Caco-2 (cell line): ENCODE measurements at places on chromosomes 11 and 22.

- DNase-seq: no peak
- H3K36me3 ChIP-seq: no peaks in the 10 kb centered on the region
- no peaks in the 10 kb centered on the region for H3K27me3 ChIP-seq
- no peak overlapping the region for H3K4me3 ChIP-seq
- H3K4me1 ChIP-seq: no peaks in the 10 kb centered on the region
- H3K27ac ChIP-seq: no peak overlapping the region
Observed at GRCh38 chr11:122241566-122241965, 125.6 kb upstream of the BLID start.

GRCh38 chr22:25027959-25028840, 75.7 kb downstream of the KIAA1671 start:
- H3K27ac ChIP-seq: peak overlapping the region; percentile 64
- peaks cover 1% of the 10 kb centered on the region; the same call in 1 of the 2 replicates for H3K36me3 ChIP-seq
- peak; percentile 33 for DNase-seq
- H3K4me1 ChIP-seq: peaks cover 22% of the 10 kb centered on the region
- H3K4me3 ChIP-seq: no peak overlapping the region

DNA sequence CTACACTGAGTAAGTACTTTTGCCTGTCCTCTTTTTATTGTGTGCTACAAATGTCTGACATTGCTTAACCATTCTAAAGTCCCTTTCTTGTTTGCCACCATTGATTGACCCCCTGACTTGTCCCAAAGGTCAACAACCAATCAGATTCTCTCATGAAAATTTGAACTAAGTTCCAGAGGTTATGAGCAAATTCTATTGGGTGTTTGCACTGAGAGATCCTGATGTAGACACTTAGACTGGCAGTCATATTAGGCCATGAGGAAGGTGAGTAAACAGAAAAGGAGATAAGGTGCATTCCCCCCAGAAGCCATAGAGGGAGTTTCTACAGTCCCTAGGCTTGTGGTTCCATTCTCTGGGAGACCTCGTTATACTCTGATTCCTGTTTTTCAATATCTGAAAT, 101.3 kb upstream of the E2F8 start:
- peak; percentile 49 for DNase-seq
- no peak overlapping the region for H3K4me3 ChIP-seq
- H3K36me3 ChIP-seq: no peaks in the 10 kb centered on the region
- H3K27me3 ChIP-seq: no peaks in the 10 kb centered on the region; the same call in 1 of the 2 replicates

DNA sequence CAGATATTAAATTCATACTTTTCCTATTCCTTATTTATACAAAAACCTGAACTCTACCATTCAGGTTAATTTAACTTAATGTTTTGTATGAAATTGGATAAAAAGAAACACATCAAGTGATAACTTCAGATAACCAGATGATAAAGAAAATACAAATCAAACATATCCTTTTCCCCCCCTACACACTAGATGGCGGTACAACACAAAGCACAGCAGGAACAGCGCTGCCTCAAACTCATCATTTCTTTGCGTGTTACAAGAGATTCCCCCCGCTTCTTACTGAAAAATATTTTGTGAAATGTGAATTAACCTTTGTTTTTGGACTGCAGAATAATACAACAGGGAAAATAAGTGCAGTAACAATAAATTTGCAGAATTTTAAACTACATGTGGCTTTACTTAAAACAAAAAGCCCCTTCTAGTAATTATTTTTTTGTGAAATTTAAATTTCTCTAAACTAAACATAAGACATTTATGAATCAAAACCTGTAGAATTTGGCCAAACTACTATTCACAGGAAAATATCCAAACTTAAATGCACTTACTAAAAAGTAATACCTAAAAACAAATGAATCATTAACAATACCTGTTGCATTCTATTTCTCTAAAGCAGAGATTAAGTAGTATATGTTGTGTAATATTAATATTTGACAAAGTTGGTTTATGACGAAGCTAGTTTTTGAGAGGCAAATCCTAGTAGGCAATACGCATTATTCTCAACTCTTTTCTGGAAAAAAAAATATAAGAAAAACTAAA, 74.4 kb downstream of the ARHGAP32 start:
- H3K36me3 ChIP-seq: no peaks in the 10 kb centered on the region
- H3K4me1 ChIP-seq: peaks cover 33% of the 10 kb centered on the region
- H3K27me3 ChIP-seq: no peaks in the 10 kb centered on the region
- no peak overlapping the region for H3K4me3 ChIP-seq

DNA sequence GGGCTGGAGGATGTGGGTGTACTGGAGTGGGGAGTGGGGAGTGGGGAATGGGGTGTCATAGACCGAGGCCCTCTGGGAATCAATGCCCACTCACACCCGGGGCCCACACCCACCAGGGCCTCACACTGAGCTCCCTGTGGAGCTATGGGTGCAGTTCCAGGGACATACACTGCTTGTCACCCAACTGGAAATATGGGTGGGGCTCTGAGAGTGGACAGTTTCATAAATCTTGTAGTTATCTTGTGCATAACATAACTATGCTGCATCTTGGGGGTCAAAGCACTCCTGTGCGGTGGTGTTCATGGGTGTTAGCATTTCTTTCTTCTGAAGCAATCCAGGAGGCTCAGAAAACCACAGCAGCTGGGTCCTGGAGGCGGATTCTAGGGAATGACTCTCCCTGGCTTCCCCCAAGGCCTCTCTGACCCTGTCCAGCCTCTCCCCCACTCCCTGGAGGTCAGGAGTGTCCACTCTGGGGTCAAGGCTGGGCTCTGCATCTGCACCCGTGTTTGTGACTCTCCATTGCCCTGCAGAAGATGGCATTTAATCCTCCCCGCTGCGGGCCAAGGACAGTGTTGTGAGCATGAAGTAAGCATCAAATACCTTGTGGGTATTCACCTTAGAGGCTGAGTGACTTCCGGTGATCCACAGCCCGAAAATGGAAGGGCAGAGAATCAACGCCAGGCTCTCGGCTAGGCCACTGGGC, 172.5 kb downstream of the CTTN start:
- no peaks in the 10 kb centered on the region for H3K27me3 ChIP-seq
- H3K4me3 ChIP-seq: no peak overlapping the region
- H3K4me1 ChIP-seq: no peaks in the 10 kb centered on the region
- H3K27ac ChIP-seq: no peak overlapping the region

DNA sequence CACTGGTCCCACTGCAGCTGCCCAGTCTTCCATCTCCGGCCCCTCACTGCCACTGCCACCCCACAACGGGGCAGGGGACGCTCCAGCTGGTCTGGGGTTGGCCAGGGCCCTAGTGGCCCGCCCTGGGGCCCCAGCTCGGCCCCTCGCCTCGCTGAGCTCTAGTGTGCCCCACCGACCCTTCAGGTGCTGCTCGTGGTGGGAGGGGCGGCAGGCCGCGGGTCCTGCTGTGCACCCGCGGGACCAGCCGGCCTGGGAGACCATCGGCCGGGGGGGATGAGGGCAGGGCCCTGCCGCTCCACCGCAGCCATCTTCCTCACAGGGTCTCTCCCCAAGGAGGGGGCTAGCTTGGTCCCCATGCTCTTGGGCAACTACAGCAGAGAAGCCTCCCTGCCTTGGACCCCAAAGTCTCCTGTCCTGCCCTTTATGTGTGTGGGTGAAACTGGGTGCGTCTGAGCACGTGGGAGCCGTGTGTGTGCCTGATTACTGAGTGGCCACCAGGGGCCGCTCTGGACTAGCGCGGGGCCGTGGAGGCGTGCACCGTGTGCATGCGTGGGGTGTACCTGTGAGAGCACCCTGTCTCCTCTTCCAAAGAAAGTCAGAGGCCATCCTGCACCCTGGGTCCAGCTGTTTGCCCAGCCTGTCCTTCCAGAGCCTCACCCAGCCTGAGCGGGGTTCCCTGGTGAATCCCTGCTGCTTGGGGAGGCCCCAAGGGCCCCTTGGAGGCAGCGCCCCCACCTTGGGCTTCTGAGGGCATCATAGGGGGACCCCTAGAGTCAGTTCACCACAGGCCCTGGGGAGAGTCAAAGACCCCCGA, 6.0 kb upstream of the ACR start:
- H3K36me3 ChIP-seq: no peaks in the 10 kb centered on the region
- H3K4me3 ChIP-seq: no peak overlapping the region
- no peaks in the 10 kb centered on the region for H3K4me1 ChIP-seq

DNA sequence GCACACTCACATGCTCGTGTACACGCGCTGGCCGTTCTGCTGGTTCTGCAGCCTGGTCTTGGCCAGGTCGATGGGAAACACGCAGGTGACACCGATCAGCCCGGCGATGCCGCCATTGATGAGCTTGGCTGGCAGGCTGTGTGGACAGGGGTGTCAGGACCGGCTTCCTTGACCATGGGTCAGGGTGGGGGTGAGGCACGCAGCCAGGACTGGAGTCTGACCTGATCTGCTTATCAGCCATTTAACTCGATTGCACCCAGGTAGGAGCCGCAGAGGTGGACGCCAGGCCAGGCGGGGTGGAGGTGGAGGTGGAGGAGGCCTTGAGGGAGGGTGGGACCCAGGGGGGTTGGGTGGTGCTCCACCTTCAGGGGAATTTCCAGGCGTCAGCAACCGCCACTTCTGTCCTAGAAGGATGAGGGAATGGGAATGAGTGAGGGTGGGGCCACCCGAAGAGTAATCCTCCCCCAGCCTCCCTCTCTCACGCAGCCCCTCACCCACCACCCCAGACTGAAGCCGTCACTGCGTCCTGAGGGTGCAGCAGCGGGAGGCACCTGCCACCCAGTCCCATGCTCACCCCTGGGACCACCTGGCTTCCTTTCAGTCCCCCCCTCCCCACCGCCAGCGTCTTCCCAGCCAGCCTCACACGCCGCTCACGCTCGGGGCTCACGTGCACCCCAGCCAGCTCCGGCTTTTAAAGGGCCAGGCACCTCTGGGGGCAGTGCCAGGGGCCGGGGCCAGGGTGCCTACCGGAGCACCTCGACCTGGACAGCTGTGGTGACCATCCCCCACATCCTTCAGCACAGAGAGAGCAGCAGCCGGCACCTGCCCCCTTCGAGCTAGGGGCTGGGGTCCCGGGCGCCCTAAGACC, 3.1 kb downstream of the SLC25A22 start:
- H3K27ac ChIP-seq: no peak overlapping the region
- H3K27me3 ChIP-seq: no peaks in the 10 kb centered on the region
- no peak for DNase-seq
- H3K4me3 ChIP-seq: no peak overlapping the region
- no peaks in the 10 kb centered on the region for H3K36me3 ChIP-seq

- no peak overlapping the region for H3K4me3 ChIP-seq
- DNase-seq: no peak
- H3K36me3 ChIP-seq: no peaks in the 10 kb centered on the region
- H3K27me3 ChIP-seq: no peaks in the 10 kb centered on the region
- H3K27ac ChIP-seq: no peak overlapping the region
Observed at GRCh38 chr22:48941033-48941902, 886.4 kb downstream of the BRD1 start.

- no peaks in the 10 kb centered on the region for H3K27me3 ChIP-seq
- peaks cover 20% of the 10 kb centered on the region for H3K4me1 ChIP-seq
- H3K4me3 ChIP-seq: no peak overlapping the region
- no peaks in the 10 kb centered on the region; the same call in 1 of the 2 replicates for H3K36me3 ChIP-seq
Observed at GRCh38 chr11:72981971-72982685, 160.0 kb downstream of the FCHSD2 start.

DNA sequence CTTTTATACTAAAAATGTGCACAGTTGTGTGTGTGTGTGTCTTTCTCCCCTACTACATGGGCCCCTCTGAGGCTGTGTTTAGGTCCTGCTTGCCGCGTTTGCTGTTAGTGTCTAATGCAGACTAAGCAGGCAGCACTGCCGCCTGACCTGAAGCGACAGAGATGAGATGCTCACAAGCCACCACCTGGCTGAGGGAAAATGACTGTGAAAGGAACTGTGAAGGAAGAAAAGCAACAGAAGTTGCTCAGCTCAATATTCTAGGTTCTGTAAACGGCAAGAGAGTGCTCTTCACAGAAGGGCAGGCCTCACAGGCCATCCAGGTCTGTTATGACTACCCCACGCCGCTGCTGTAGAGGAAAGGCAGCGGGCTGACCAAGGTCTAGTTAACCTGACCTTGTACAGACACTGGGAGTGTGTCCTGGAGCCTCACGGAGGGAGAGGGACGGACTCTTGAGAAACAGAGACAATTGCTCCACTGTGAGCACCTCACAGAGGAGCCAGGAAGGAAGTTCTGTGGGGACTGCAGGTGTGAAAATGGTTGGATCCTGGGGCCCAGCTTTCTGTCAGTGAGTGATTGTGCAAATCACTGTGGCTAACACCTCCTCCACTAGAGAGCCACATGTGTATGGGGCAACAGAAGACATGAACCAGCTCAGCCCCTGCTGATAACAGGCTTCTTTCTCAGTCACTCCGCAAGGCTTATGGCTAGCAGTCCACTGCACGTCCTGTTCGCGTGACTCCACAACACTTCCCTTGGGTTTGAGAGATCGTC, 31.3 kb upstream of the YPEL1 start:
- no peaks in the 10 kb centered on the region for H3K4me1 ChIP-seq
- H3K27ac ChIP-seq: no peak overlapping the region
- DNase-seq: no peak
- no peaks in the 10 kb centered on the region for H3K27me3 ChIP-seq

DNA sequence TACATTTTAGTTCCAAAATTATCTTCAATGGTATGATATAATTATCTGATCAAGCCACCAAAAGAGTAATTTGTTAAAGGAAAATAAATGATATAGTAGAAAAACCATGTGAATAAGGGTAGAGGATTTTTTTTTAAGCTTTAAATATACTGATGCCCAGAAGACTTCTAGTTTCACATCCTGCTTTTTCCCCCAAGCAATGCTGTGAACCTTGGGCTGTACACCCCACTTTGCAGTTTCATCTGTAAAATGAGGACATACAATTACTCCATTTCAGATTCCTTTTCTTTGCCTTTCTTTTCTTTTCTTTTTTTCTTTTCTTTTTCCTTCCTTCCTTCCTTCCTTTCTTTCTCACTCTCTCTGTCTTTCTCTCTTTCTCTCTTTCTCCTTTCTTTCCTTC, 1125.4 kb downstream of the DLG2 start:
- H3K27ac ChIP-seq: no peak overlapping the region
- no peaks in the 10 kb centered on the region for H3K27me3 ChIP-seq
- DNase-seq: no peak
- no peak overlapping the region for H3K4me3 ChIP-seq
- H3K36me3 ChIP-seq: no peaks in the 10 kb centered on the region
- no peaks in the 10 kb centered on the region for H3K4me1 ChIP-seq

GRCh38 chr11:8167796-8168195, 1.0 kb downstream of the RIC3 start:
- no peaks in the 10 kb centered on the region for H3K27me3 ChIP-seq
- H3K27ac ChIP-seq: no peak overlapping the region
- H3K4me1 ChIP-seq: no peaks in the 10 kb centered on the region
- no peak for DNase-seq

DNA sequence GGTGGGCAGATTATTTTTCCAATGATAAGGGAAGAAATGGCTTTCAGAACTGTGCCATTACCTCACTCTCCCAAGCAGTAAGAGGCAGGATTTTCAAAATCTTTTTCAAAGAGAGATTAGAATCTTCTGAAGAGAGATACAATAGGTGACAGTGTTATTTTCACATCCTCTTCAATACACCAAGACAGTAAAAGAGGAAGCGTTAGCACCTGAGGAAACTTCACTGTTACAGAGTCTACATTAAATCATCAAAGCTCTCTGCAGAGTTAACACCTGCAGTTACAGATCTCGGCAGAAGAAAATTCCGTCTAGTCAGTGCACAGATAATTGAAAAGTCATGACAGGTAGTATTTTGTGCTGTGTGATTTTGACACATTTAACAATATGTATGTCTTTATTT, 144.9 kb downstream of the PGR start:
- H3K4me1 ChIP-seq: no peaks in the 10 kb centered on the region
- no peak overlapping the region for H3K4me3 ChIP-seq
- no peaks in the 10 kb centered on the region for H3K27me3 ChIP-seq
- H3K27ac ChIP-seq: no peak overlapping the region
- H3K36me3 ChIP-seq: no peaks in the 10 kb centered on the region
- no peak for DNase-seq
